ENCODE measurements at places on chromosomes 2 and 18.

DNA sequence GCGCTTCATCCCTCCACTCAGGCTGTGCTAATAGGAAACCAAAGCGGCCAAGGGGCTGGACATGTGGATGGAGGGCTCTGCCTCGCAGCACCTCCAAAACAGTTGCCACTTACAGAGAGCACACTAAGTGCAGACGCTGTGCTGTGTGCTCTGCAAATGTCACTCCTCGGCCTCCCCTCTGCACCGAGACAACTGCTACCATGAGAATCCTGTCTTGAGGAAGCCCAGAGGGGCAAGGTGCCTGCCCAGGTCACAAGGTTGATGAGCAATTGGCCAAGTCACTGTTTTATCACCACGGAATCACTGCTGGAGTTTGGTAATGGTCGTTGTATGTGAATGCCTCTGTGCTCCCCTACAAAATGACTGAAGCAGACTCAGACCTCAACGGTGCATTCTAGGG is 132.2 kb downstream of the SEPTIN10 start:
- DNase-seq, result no peak

DNA sequence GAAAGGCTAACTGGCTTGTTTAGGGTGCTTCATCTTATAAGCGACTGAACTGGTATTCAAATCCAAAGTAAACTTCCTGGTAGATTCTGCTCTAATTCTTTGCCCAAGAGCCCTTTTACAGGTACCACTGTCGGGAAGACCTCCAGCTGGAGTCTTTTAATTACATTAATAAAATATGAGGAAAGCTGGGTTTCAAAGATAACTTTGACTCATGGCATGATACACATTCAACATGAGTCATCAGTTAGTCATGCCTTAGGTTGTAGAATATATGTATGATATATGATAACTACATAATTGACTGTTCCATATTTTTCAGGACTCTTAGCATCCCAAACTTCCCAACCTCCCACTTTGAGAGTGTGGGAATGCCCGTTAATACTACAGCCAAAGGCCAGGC is 32.3 kb downstream of the ZCCHC2 start:
- DNase-seq, result no peak

- no peak for DNase-seq
These were observed 480.9 kb upstream of the FANCL start for GRCh38 chr2:58721912-58722591.

GRCh38 chr2:144830543-144830942 is 310.6 kb upstream of the ZEB2 start:
- no peak for DNase-seq

GRCh38 chr2:229463841-229464346 is 192.8 kb upstream of the PID1 start:
- no peak for DNase-seq

DNA sequence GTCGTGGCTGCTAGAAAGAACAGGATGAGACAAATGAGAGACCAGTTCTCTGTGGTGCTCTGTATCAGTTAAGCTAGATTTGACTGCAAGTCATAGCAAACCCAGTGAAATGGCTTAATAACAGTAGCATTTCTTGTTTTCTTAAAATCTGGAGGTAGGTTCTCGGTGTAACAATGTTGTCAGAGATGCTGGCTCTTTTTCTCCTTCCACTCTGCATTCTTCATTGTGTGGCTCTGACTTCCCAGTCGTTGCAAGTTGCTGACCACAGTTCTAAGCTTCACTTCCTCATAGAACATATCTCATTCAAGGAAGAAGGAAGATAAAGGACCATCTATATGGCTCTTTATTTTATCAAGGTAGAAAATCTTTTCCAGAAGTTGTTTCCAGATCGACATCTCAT is 7.9 kb upstream of the CKAP2L start:
- no peak for DNase-seq

DNA sequence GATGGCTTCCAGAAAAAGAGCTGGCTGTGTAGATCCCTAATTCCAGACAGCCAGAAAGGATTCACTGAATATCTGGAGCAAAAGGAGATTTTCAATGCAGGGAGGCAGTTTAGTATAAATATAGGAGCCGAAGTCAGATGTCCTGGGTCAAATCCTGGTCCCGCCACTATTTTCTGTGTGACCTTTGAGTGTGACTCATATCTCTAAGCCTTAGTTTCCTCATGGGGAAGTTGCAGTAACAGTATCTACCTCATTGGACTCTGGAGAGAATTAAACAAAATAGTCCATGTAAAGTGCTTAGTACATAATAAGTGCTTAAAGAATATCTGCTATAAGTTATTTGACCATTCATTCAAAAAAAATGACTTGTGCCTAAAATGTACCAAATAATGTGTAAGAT is 52.1 kb upstream of the ITGA6 start:
- DNase-seq, result no peak

Data from stimulated activated CD8-positive, alpha-beta memory T cell treated with anti-CD3 and anti-CD28 coated beads, Interleukin-12 subunit alpha, Interleukin-12 subunit beta, amount 100 ng/mL, for 4 hours (primary cell).